ENCODE measurements at places on chromosomes 1 and 21. TPM values are rescaled to one million over a fixed set of nuclear protein-coding genes. Genes with fewer than 3 reads are reported as not detected.

Gene IQGAP3
- 8.9 TPM for polyA plus RNA-seq

Gene C1QC
- polyA plus RNA-seq: not detected

Gene ZBTB8B
- not detected for polyA plus RNA-seq

Gene LENEP
- polyA plus RNA-seq: 0.29 TPM

Gene LCE2D
- polyA plus RNA-seq: not detected

Gene PROK1
- not detected for polyA plus RNA-seq

Gene ELF3
- polyA plus RNA-seq: 0.39 TPM

Gene TNFRSF8
- polyA plus RNA-seq: 69.7 TPM

Gene KLHL21
- polyA plus RNA-seq: 7.7 TPM

Gene ERG
- not detected for polyA plus RNA-seq

Gene SLC30A10
- polyA plus RNA-seq: not detected

- no peaks in the 10 kb centered on the region for H3K27me3 ChIP-seq
- DNase-seq: peak; percentile 8
- H3K4me3 ChIP-seq: no peak overlapping the region
- H3K36me3 ChIP-seq: no peaks in the 10 kb centered on the region
Observed at GRCh38 chr1:93964777-93965200, 55.6 kb upstream of the GCLM start.

- H3K4me3 ChIP-seq: no peak overlapping the region
- no peaks in the 10 kb centered on the region for H3K4me1 ChIP-seq
- no peaks in the 10 kb centered on the region for H3K27me3 ChIP-seq
- no peak overlapping the region for H3K27ac ChIP-seq
- no peak for DNase-seq
Observed at GRCh38 chr21:32917362-32918135, 108.2 kb upstream of the OLIG2 start.

GRCh38 chr1:232793944-232794343, 11.3 kb upstream of the MAP10 start:
- DNase-seq: no peak
- no peak overlapping the region for H3K27ac ChIP-seq
- peaks cover 2% of the 10 kb centered on the region for H3K27me3 ChIP-seq

GRCh38 chr21:37783016-37783415, 133.2 kb downstream of the KCNJ6 start:
- H3K4me3 ChIP-seq: no peak overlapping the region

- H3K27ac ChIP-seq: peak overlapping the region; percentile 6
- H3K27me3 ChIP-seq: no peaks in the 10 kb centered on the region
- H3K4me3 ChIP-seq: no peak overlapping the region
- H3K4me1 ChIP-seq: peaks cover 11% of the 10 kb centered on the region
- DNase-seq: no peak
Observed at GRCh38 chr1:235246022-235246948, 81.7 kb downstream of the ARID4B start.

DNA sequence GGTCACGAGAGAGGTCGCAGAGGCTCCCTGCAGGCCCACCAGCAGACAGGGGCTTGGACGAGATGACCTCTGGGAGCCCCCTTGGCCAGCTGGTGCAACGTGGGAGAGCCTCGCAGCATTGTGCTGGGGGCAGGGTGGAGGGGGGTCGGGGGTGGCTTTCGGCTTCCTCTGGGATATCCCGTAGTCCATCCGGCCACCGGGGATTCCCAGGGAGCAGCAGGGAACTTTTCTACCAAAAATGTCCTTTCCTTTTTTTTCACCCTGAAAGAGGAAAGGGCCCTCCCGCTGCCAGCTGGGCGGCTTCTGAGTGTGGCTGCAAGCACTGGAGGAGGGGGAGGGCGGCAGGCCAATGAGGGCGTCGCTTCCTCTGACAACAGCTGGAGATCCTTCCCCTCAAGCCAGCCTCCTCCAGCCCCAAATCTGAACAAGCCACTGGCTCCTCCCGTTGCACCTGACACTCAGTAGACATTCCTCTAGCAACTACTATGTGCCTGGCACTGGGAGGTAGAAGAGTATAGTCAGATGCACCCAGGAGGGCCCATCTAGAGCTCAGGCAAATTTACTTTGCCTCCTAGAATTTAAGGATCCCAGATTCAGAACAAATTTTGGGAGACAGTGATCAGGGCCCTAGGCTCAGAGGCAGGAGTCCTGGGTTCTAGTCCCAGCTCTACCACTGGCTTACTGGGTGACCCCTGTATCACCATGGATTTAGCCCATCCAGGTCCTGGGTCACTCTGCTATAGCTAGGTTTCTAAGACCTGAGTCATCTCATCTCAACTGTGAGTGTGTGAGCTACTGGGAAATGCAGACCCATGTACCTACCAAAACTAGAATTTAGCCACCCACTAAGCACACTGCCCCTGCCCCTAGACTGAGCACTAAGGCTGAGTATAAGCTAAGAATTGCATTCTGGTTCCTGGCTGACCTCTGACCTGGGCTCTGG, 2.7 kb downstream of the MOB3C start:
- peak overlapping the region; percentile 64 for H3K27ac ChIP-seq
- no peaks in the 10 kb centered on the region for H3K27me3 ChIP-seq
- H3K36me3 ChIP-seq: peaks cover 1% of the 10 kb centered on the region

- 0 out of 2 replicates have a peak, but pooled peaks cover under 1% of the 10 kb centered on the region for H3K36me3 ChIP-seq
- H3K27me3 ChIP-seq: no peaks in the 10 kb centered on the region
- DNase-seq: no peak
- H3K27ac ChIP-seq: peak overlapping the region; percentile 88
- H3K4me1 ChIP-seq: peaks cover 30% of the 10 kb centered on the region
Observed at GRCh38 chr21:39184050-39184980, 1.1 kb upstream of the PSMG1 start.

DNA sequence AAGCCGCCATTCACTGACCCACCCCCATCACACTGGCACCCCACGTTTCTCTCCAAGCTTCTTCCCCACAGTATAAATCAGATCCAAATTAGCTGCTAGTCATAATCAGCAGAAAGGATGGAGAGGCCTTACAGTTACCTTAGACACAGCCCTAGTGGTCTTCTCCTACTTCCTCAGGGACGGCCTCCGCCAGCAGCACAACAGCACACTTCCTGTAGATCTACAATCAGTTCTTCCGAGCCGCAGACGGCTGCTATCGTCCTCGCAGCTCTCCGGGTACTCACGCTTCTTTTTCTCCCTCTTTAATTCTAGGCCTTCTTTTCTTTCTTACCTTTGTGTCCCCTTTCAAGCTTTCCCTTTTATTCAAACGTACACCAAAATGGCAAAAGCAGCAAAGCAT, 313.5 kb downstream of the SMYD3 start:
- H3K4me1 ChIP-seq: no peaks in the 10 kb centered on the region
- DNase-seq: no peak
- no peaks in the 10 kb centered on the region for H3K27me3 ChIP-seq
- no peak overlapping the region for H3K27ac ChIP-seq

- H3K4me3 ChIP-seq: no peak overlapping the region
- H3K36me3 ChIP-seq: peaks cover 5% of the 10 kb centered on the region
- H3K4me1 ChIP-seq: peaks cover 46% of the 10 kb centered on the region
- no peaks in the 10 kb centered on the region for H3K27me3 ChIP-seq
- no peak for DNase-seq
- peak overlapping the region; percentile 84 for H3K27ac ChIP-seq
Observed at GRCh38 chr1:116503546-116504307, 67.1 kb downstream of the CD58 start.

DNA sequence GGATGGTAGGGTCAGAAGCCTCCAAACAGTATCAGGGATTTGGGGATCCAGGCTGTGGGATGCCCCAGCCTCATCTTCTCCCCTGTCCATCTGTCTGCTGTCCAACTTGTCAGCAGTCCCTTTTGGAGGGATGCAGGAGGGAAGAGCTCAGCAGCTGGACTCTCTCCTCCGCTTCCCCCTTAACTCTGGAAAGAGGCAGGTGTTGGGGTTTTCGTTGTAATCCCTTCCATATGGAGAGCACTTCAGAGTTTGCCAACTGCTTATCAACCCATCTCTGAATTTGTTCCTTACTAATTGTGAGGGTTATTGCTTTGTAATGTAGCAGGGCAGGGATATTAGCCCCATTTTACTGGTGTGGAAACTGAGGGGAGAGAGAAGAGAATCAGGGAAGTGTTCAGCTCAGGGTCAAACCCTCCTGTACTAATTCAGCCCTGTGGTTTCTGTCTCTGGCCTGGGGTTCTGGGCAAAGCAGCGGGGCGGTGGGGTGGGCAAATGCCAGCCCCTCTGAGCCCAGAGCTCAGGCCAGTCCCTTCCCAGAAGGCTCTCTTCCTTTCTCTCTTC, 3.2 kb downstream of the CITED4 start:
- H3K27me3 ChIP-seq: peaks cover 12% of the 10 kb centered on the region
- H3K4me1 ChIP-seq: peaks cover 7% of the 10 kb centered on the region
- no peaks in the 10 kb centered on the region for H3K36me3 ChIP-seq
- no peak overlapping the region for H3K27ac ChIP-seq
- H3K4me3 ChIP-seq: no peak overlapping the region

DNA sequence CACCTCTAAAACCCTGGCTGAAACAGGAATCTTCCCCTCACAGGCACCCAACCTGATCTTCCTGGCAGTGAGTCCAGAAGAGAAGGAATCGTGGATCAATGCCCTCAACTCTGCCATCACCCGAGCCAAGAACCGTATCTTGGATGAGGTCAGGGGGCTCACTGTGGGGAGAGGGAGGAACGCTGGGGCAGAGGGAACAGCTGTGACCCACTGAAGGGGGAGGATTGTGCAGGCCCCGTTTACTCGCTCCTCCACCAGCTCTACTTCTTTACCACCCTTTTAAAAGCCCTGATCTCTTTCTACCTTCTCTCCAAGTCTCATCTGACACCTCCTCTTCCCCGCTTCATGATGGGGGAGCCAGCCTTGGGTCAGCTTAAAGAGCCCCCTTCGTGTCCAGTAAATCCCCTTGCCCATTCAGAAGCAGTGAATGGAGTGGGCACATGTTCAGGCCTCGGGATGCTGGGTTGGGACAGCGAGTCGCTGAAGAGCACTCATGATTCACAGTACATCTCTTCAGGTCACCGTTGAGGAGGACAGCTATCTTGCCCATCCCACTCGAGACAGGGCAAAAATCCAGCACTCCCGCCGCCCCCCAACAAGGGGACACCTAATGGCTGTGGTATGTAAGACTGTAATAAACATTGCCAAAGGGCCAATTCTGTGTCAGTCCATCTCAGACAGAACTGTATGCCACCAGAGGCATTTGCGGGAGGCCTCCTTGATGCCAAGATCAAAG, 7.3 kb downstream of the PLEKHO1 start:
- H3K4me3 ChIP-seq: no peak overlapping the region
- H3K27ac ChIP-seq: peak overlapping the region; percentile 28
- no peak for DNase-seq
- H3K4me1 ChIP-seq: peaks cover 53% of the 10 kb centered on the region
- H3K27me3 ChIP-seq: no peaks in the 10 kb centered on the region

- no peak overlapping the region for H3K27ac ChIP-seq
- H3K27me3 ChIP-seq: no peaks in the 10 kb centered on the region
- no peak for DNase-seq
- no peaks in the 10 kb centered on the region for H3K36me3 ChIP-seq
- H3K4me1 ChIP-seq: no peaks in the 10 kb centered on the region
- H3K4me3 ChIP-seq: no peak overlapping the region
Observed at GRCh38 chr1:203555076-203555475, 61.1 kb downstream of the OPTC start.

DNA sequence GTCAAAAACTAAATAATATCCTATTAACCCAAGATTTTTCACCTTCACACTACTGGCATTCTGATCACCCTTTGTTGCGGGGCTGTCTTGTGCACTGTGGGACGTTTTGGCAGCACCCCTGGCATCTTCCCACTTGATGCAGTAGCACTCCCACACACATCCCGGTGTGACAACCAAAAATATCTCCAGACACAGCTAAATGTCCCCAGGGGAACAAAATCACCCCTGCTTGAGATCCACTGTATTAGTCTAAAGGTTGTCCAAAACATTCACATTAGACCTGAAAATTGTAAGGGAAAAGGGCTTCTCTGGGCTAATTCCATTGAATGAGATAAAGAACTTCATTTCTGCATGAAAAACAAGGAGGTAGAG, 37.8 kb downstream of the PLEKHO1 start:
- no peaks in the 10 kb centered on the region for H3K27me3 ChIP-seq
- peaks cover 4% of the 10 kb centered on the region for H3K4me1 ChIP-seq
- DNase-seq: no peak
- H3K4me3 ChIP-seq: no peak overlapping the region

DNA sequence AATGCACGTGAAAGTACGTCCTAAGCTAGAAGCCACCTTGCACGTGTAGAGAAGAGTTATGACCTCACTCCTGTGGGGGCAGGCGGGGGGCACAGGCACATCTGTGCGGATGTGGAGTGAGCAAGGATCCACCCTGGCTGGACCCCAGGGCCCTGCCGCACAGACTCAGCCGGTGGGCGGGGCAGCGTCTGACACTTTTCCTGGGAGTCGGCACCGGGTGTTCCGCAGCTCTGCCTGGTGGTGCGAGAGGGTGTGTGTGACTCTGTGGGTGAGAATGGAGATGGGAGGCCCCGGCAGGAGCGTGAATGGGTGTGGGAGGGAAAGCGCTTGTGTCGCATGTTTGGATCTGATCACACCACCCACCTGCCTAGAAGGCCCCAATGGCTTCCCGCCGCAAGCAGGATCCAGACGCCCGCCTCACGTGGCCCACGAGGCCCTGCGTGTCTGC, 29.5 kb downstream of the RAP1GAP start:
- H3K36me3 ChIP-seq: no peaks in the 10 kb centered on the region
- DNase-seq: no peak
- H3K4me3 ChIP-seq: no peak overlapping the region
- H3K4me1 ChIP-seq: no peaks in the 10 kb centered on the region

GRCh38 chr21:22421416-22422180, 1423.4 kb downstream of the NCAM2 start:
- H3K4me1 ChIP-seq: no peaks in the 10 kb centered on the region
- H3K27ac ChIP-seq: no peak overlapping the region
- no peak overlapping the region for H3K4me3 ChIP-seq
- no peak for DNase-seq

DNA sequence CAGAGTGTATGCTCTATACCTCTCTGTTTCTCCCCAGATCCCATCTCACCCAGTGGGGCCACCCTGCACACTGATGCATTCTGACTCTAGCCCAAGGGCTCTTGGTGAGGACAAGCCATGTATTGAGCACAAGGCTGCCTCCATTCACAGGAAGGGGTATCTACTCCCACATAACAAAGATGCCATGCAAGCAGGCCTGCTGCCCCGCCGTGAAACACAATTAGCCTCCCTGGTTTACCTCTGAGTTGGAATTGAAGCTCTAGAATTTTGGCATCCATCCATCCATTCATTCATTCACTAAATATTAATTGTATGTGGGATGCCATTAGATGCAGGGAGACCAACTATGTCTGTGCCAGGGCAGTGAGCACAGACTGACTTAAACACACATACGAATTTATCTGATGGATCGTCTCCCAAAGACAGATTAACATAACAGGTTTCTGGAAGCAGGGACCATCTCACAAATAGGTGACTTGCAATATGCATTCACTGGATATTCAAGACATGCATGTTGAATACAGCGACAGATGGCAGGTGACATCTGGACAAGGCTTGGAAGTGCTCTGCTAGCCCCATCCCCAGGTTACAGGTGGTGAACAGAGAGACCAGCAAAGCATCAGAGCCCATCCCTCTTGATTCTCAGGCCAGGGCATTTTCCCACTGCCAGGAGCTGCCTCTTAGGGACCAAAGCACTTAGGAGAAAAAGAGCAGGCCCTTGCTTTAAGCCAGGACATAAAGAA, 34.3 kb downstream of the TRABD2B start:
- no peaks in the 10 kb centered on the region for H3K4me1 ChIP-seq
- no peak for DNase-seq
- no peaks in the 10 kb centered on the region for H3K27me3 ChIP-seq
- H3K36me3 ChIP-seq: no peaks in the 10 kb centered on the region

- H3K4me1 ChIP-seq: peaks cover 20% of the 10 kb centered on the region
- no peaks in the 10 kb centered on the region for H3K27me3 ChIP-seq
- H3K27ac ChIP-seq: no peak overlapping the region
- no peak for DNase-seq
- H3K36me3 ChIP-seq: no peaks in the 10 kb centered on the region
Observed at GRCh38 chr1:15254559-15254958, 7.5 kb downstream of the FHAD1 start.

All from GM12878 (cell line).